ENCODE measurements at places on chromosomes 2 and 18.
A peak's percentile ranks its signal among the peaks of the same experiment; 100 is the strongest.

GRCh38 chr2:134207589-134208209 is 46.2 kb upstream of the MGAT5 start:
- DNase-seq = no peak

DNA sequence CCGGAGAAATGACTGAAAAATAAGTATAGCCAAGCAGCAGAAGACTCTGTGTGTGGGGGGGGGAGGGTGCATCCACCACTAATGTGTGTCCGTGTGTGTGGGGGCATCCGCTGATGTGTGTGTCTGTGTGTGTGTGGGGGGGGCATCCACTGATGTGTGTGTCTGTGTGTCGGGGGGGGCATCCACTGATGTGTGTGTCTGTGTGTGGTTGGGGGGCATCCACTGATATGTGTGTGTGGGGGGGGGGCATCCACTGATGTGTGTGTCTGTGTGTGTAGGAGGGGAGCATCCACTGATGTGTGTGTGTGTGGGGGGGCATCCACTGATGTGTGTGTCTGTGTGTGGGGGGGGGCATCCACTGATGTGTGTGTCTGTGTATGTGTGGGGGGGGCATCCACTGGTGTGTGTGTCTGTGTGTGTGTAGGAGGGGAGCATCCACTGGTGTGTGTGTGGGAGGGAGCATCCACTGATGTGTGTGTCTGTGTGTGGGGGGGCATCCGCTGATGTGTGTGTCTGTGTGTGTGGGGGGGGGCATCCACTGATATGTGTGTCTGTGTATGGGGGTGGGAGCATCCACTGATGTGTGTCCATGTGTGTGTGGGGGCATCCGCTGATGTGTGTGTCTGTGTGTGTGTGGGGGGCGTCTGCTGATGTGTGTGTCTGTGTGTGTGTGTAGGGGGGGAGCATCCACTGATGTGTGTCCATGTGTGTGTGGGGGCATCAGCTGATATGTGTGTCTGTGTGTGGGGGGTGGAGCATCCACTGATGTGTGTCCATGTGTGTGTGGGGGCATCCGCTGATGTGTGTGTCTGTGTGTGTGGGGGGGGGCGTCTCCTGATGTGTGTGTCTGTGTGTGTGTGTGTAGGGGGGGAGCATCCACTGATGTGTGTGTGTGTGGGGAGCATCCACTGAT is 125.0 kb downstream of the NFATC1 start:
- no peak for DNase-seq

- DNase-seq = no peak
These were observed 53.1 kb upstream of the TMEM87B start for GRCh38 chr2:112001942-112002341.

DNA sequence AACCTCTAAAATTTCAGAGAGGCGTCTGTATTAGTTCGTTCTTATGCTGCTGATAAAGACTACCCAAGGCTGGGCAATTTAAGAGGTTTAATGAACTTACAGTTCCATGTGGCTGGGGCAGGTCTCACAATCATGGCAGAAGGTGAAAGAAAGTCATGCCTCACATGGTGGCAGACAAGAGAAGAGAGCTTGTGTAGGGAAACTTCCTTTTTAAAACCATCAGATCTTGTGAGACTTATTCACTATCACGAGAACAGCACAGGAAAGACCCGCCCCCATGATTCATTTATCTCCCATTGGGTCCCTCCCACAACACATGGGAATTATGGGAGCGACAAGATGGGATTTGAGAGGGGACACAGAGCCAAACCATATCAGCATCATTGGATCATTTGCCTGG is 183.2 kb upstream of the SIX2 start:
- no peak for DNase-seq

DNA sequence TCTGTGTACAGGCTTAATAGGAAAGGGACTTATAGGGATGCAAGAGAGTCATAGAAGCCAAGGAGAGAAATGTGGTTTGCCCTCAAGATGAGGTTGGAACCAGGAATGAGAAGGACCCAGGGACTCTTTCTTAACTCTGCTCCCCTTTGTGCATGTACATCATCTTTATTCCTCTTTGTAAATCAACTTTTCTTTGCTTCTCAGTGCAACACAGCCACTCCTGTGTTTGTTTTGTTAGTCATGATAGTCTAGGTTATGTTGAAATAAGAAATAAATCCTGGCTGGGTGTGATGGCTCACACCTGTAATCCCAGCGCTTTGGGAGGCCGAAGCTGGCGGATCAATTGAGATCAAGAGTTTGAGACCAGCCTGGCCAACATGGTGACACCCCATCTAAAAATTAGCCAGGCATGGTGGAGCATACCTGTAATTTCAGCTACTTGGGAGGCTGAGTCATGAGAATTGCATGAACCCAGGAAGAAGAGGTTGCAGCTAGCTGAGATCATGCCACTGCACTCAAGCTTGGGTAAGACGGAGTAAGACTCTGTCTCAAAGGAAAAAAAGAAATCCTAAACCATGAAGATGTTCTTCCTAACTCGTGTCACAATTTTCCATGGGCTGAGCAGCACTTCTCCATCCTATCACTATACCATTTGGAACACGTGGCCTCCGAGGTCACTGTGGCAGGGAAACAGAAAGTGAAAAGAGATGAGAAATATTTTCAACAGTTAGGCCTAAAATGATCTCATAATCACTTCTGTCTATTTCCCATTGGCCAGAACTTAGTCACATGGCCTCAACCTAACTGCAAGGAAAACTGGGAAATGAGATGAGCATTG is 73.0 kb upstream of the TMEM17 start:
- DNase-seq = no peak

DNA sequence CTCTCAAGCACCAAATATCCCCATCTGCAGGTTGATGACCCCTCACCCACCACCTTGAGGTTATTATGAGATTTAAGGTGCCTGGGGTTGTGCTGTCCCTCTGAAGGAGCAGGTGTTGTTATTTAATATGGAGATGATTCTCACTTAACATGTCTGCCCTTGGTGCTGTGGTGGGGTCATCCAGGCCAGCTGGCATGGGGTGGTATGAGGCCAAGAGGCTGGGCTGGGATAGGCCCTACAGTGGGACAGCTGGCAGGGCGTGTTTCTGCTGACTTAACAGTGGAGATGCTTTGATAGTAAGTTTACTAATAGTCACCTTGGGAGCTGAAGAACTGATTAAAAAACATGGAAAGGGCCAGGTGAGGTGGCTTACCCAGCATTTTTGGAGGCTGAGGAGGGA is 22.4 kb downstream of the SERPINB12 start:
- DNase-seq = no peak

DNA sequence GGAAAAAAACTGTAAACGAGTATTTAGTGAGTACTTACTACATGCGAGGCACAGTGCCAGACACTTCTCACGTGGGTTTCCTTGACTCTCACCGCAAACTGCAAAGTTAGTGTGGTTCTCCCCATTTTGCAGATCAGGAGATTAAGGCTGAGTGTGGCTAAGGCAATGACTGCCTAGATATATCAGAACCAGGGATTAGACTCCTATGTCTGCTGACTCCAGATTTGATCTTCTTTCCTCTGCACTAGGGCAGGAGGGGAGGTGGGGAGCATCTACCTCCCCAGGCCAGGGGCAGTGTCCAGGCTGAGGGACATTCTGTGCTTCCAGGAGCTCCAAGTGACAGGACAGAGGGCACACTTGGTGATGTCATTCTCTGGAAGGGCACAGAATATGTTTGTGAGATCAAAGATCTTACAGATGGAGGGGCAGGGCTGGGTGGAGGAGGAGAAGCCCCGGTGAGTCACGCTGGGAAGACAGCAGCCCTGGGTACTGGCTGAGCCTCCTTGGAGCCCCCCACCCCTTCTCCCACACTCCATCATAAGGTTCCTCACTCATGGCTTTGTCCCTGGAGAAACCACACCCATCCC is 92.4 kb downstream of the RHOB start:
- DNase-seq = no peak

GRCh38 chr2:41871080-41871479 is 176.7 kb upstream of the PKDCC start:
- DNase-seq = no peak

DNA sequence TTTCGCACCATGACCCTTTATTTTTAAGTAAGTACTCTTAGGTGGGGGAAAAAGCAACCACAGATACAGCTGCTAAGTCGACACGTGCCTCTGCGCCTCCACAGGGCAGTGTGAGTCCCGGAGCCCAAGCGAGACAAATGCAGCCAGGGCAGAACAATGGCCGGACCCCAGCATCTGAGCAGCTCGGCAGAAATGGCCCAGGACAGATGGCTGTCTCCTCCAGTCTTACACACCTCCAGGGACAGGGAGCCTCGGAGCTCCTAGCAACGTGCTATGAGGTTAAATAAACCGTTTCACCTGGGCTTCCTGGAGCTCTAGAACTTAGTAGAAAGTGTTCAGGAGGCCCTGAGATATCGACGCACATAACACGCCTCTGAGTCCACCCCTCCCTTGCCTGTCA is 47.3 kb upstream of the SALL3 start:
- no peak for DNase-seq

DNA sequence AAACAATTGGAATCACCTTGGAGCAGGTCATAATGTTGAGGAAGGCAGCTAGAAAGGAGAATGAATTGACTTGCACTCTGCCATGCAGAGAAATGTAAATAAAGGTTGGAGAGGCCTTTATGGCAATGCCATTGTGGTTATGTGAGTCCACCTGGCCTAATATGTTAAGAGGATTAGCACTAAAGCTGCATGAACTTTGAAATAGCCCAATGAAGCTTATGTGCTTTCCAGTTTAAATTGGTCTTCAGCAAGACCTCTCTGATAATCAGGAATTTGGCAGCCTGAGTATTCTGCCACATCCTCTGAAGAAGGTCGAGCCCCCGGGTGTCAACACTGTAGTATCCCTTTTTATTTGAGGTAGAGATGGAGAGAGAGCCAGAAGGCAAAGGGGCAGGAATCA is 464.9 kb downstream of the CDH2 start:
- no peak for DNase-seq

DNA sequence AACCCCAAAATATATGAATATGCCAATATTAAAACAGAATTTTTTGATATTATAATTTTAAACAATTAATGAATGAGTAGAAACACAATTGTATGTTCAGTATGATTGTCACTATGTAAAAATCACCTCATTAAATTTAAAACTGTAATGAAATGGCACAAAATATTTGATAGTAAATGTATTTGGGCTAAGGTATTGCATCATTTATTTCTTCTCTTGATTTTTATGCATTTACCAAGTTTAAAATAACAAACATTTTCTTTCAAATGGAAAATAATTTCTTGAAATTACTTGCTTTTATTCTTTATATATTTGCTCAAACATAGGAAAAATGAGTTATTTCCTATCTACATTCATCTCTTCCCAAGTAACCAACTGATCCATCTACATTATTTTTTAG is 782.6 kb downstream of the KCNJ3 start:
- DNase-seq = no peak

- DNase-seq = no peak
These were observed 26.6 kb upstream of the SPRED2 start for GRCh38 chr2:65458999-65459398.

GRCh38 chr2:102387763-102388546 is 32.4 kb downstream of the IL18R1 start:
- DNase-seq = no peak

- peak; percentile 2 for DNase-seq
These were observed 82.8 kb downstream of the SLC25A12 start for GRCh38 chr2:171811245-171811628.

GRCh38 chr2:189536830-189537229 is 43.8 kb downstream of the SLC40A1 start:
- no peak for DNase-seq

DNA sequence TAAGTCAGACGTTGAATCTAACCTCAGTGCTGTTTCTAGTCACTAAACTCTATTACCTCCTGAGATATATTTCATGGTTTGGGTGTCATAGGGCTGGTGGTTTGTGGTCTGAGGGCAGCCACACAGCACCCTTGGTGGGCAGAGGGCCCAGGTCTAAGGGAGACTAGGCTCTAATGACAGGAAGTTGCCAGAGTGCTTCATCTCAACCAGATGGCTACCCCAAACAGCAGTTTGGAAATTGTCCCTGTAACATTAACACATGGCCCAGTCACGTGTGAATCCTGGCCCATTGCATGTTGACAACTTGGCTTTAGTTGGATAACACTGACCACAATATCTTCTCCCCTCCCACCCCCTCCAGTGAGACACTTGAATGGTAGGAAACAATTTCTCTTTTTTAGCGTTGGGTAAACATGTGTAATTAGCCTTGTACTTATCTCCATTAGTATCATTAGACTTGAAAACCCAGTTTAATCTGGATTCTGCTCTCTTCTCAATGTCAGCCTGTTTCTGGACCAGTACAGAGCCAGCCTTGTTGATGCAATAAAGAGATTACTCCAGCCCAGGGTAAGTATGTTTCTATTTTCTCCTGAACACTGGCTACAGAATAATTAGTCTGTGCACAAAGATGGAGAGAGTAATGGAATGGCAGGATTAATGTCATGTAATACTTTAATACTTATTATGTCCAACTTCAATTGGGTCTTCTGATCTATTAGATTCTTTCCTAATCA is 187.8 kb upstream of the SIX3 start:
- no peak for DNase-seq

GRCh38 chr2:60794271-60794863 is 38.3 kb downstream of the PAPOLG start:
- DNase-seq = peak; percentile 22

DNA sequence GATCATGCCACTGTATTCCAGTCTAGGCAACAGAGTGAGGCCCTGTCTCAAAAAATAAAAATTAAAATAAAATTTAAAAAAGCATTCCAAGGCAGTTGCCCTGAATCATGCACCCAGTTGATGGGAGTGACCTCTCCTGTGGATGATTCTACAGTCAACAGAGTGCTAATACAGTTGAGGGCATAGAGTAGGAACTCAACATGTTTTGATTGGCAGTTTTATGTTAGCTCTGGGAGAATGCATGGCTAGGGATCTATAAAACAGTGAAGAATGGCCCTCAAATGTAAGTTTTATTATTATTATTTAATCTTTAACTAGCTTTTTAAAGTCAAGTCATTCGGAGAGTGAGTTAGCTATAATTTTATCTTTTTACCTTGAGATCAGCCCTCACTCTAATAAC is 228.5 kb upstream of the ITGA4 start:
- no peak for DNase-seq

- DNase-seq = no peak
These were observed 75.3 kb downstream of the MBD2 start for GRCh38 chr18:54149078-54149697.

GRCh38 chr2:3122525-3122924 is 255.1 kb downstream of the EIPR1 start:
- DNase-seq = no peak

- DNase-seq = no peak
These were observed 403.8 kb upstream of the HS6ST1 start for GRCh38 chr2:128722489-128722888.

DNA sequence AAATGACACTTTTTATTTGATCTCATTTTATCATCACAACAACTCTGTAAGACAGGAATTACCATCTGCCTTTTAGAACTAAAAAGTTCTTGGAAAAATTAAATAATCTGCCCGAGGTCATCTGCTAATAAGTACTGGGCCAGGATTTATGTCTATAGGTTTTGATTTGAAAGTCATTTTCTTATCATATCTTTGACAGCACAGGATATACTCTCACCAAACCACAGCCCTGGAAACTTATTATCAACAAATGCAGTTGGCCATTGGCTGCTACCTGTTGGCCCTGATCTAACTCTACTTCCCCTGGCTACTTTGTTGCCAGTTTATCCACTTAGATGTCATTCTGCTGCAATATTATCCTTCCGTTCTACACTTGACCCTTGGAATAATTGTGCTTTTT is 354.6 kb downstream of the RAD51AP2 start:
- DNase-seq = no peak

Measured in T47D (cell line).